Epithelial cell of proximal tubule (primary cell): ENCODE measurements at places on chromosomes 16 and 17. TPM values are rescaled to one million over a fixed set of nuclear protein-coding genes. Genes with fewer than 3 reads are reported as not detected.

- DNase-seq: no peak
Observed at GRCh38 chr17:46178550-46179214, 14.5 kb downstream of the KANSL1 start.

KRTAP4-3 gene
- total RNA-seq: not detected in 2 replicates

GRCh38 chr17:66654764-66655163 is 180.2 kb upstream of the CACNG5 start:
- no peak for DNase-seq

EPN3 gene
- total RNA-seq: 2.8 and 3.3 TPM in 2 replicates

ANKRD40CL gene
- total RNA-seq: not detected in 2 replicates

PLA2G15 gene
- total RNA-seq: 17.1 and 18.7 TPM in 2 replicates

DNA sequence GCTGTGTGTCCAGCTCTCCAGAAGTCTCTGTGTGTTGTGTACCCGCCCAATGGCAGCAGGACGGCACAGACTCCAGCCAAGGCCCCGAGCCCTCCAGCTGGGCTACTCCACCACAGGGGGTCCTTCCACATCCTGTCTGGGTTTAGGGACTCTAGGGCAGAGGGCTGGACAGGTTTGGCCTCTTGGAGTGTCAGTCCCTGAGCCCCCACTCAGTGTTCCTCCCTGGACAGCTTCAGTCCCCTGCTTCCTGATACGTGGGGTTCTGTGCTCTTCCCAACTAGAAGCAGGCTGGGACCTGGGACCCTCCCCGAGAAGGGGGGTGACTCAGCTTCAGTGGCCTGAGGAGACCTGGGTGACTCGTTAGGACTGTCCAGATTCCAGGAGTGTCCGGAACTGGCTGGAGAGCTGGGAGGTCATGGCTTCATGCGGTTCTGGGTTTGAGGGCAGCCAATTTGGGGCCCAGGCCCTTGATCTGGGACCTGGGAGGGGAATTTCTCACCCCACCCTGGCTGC is 4.2 kb downstream of the CDK3 start:
- DNase-seq: no peak

DNA sequence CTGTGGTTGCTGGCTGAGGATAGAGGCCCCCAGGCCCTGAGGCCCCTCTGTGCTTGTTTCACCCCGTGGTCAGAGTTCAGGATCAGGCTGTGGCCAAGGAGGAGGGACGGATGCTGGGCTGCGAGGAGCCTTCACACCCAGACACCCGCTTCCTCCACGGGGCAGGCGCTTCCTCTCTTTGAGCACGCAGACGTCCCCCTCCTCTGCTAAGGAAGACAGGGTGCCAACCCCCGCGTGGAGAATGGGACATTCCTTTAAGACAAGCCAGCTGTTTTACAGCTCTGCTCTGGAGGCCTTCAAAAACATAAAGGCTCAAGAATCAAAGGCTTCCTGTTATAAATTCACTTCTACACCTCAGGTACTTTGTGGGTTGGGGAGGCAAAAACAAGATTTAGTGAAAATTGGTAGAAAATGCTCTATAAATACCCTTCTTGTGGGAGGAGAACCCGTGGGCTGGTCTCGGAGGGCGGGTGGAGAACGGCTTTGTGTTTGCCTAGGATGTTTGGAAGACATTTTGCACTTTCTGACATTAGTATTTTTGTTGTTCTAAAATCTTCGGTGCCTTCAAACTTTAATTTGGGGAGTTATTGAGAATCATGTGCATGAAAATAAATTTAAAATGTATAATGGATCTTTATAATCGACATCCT is 60.8 kb upstream of the FOXF1 start:
- no peak for DNase-seq

DNA sequence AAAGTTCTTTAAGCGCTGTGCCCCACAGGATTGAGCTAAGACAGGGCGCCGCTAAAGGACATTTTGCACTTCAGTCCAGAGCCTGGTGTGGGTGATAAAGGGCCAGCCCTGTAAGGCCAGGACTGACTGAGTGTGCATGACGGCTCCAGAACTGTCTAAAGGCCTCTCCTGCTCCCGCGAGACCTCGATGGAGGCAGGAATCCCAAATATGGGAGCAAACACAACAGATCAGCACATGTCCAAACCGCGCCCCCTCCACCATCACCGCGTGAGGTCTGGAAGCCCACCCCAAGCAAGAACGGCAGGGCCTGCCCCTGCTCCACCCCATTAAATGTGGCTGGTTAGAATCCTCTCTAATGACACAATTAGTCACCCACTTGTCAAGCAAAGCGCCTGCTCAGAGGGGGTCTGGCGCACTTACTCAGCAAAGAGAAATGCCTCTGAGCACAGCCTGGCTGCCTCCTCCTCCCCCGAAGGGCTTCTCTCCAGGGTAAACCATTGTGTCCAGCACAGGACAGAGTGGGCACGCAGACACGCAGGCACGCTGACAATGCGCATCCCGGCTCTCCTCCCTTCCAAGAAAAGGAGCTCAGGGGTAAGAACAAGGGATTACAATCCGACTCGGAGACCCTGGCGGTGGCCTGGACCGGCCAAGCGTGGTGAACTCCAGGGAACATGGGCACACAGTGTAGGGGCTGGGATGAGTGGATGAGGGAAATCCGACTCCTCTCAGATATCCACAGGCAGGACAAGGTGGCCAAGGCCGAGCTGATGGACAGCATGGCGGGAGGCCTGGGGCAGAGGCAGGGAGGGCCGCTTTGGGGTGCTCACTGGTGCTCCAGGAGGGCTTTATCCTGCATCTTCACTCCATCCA is 1.5 kb downstream of the MXRA7 start:
- DNase-seq: no peak

DNA sequence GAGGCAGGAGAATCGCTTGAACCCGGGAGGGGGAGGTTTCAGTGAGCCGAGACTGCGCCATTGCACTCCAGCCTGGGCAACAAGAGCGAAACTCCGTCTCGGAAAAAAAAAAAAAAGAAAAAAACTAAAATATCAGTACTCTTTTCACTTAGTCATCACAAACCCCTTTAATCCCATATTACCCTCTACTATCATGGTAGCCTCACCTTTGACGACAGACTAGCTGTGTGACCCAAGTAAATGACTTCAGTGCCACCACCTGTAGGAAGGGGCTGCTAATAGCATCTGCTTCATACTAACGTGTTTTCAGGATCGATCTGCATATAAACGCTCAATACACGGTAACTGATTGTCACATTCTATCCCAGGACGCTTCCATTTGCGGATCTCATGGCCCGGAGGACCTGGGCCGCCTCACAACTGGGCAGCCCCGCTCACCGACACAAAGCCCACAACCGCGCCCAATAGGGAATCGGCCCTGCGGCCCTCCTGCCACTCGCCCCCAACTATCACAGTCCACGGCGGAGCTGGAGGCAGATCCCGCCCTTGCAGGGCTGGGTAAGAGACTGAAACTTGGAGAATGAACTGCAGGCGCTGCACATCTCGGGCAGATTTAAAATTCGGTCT is 1.1 kb upstream of the ZNF263 start:
- DNase-seq: no peak
